ENCODE measurements at places on chromosomes 1 and 21.
A peak's percentile ranks its signal among the peaks of the same experiment; 100 is the strongest.

DNA sequence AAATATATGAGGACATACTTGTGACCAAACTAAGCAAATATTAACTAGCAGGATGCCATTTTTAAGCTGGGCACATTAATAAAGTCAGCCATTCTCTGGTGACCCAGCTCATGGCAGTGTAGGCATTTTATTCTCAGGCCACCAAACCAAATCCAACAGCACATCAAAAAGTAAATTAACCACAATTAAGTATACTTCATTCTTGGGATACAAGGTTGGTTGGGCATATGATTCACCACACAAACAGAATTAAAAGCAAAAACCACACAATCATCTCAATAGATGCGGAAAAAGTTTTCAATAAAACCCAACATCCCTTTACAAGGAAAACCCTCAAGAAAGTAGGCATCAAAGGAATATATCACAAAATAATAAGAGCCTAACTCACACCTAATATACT lies 101.3 kb downstream of the FAF1 start:
- DNase-seq, result no peak

DNA sequence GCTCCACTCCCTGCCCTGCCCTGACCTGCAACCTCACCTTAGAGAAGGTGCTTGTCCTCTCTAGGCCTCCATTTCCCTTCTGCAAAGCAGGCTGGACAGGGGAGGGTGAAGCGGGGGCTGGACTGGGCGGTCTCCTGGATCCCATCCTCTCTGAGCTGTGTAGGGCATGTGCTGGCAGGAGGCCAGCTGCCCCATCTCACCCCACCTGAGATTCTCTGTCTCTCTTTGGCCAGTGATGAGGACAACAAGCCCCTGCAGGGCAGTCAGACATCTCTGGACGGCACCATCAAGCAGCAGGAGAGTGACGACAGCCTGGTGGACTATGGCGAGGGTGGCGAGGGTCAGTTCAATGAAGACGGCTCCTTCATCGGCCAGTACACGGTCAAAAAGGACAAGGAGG lies 26.9 kb upstream of the CNTN2 start:
- no peak for DNase-seq

- DNase-seq, result no peak
Observed at GRCh38 chr1:39381839-39382238, 109.6 kb upstream of the BMP8A start.

- no peak for DNase-seq
Observed at GRCh38 chr21:21955204-21955603, 957.0 kb downstream of the NCAM2 start.

DNA sequence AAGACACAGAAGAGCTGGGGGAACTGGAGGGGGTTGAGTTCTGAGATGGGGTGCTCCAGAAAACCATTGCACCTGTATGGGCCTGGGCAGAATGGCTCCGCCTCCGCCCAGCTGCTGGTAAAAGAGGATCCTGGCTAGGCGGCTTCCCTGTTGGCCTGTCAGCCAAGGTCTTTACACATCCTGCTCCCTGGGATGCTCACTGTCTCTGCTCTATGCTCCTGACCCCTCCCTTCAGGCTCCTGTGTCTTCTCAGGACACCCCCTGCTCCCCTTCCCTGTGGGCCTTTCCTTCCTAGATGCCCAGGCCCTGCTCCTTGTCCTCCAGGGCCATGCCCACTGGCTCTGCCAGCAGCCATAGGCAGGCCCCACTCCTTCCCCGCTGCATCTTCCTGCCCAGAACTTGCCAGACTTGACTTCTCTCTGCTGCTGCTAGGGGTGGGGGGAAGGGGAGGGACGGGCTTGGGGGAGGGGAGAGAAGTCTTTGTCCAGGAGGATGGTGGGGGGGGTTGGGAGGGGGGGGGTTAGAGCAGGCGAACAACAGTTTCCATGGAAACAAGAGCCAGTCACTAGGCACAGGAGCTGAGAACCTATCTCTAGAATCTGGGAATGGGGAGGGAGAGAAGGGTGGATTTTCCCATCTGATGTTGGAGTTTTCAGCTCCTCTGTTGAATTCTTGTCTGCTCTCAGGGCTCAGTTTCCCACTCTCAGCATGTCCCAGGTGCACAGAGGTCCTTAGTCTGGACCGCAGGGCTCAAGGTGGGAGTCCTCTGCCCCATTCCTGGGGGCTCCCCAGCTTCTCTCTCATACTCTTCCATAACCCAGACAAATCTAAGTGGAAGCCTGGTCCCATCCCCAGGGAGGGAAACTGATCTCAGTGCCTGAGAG lies 10.6 kb downstream of the CELSR2 start:
- no peak for DNase-seq

DNA sequence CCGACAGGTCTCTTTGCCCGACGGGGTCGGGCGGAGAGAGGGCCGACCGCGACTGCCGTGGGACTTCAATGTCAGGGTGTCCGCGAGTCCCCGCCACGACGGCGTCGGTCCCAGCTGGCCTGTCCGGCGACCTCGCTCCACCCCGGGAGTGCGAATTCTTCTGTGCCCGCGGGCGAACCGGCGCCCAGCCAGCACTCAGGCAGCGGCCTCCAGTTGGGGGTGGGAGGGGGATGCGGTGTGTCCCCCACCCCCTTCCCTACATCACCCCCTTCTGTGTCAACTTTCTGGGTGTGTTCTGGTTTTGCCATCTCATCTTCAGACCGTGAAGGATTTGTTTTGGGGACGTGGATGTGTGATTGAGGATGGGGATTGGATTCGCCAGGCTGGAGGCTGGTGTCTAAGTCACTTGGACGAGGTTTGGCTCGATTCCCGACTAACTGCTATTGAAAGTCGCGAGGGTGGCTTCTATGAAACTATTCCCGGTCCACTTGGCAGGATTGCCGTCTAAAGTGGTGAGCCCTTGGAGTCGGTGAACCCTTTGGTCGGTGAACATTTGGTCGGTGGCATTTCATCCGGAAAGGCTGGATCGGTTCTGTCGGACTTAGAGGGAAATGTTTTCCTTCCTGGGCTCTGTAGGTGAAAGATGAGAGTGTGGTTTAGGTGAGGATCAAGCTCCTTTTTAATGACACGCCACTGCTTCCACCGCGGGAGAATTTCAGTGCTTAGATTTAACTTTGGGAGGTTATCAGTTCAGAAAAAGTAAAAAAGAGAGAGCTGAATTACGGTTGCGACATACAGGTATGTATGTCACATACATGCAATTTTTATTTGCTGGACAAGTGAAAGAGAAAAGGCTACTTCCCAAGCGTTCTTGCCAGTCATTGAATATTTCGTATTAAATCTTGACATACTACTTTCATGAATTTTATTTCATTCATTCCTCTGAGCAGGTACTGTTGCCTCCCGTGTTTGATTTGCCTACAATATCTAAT lies 771 bp downstream of the ABCD3 start:
- no peak for DNase-seq

DNA sequence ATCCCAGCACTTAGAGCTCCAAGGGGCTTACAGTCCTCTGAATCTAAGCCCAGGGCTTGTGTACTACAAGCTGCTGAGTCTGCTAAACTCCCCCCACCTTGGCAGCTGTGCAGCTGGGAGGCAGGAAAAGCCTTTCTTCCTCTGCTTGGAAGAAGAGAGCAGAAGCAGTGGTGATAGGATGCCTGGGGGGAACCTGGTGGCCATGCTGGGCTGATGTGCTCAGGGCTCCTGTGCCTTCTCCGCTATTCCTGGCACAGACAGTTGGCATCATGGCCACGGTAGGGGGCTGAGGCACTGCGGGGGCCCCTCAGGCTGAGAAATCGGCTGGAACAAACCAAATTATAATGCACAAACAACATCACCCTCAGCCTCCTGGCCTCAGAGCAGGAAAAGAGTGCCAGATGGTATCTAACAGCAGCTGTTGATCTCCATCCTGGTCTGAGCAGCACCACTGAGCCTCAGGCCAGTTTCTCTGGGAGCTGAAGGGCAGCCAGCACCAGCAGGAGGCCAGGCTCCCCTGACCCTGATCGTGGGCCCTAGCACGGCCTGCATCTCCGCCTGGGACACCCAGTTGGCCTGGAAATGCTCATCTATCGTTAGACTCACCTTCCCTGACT lies 35.8 kb downstream of the ECE1 start:
- DNase-seq, result no peak

- DNase-seq, result no peak
Observed at GRCh38 chr1:212271823-212272485, 13.3 kb upstream of the PPP2R5A start.

DNA sequence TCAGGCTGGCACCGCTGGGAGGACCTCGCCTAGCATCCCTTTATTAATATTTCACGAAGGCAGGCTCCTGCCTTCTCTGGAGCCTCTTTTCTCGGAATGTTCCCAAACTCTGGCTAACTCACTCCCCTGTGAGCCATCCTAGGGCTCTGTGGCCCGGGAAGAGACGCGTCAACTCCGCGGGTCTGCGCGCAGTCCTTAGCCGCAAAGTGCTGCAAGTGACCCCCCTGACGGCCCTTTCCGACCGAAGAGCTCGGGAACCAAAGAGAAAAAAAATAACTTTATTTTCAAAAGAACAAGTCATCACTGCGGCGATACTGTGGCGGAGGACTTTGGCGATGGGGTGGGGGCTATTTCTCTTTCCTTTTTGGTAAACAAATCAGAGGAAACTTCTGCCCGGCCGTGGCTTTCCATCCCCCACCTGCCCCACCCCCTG lies 14.6 kb downstream of the NR5A2 start:
- no peak for DNase-seq

GRCh38 chr1:156436141-156437036 lies 64.2 kb downstream of the MEF2D start:
- DNase-seq, result no peak

DNA sequence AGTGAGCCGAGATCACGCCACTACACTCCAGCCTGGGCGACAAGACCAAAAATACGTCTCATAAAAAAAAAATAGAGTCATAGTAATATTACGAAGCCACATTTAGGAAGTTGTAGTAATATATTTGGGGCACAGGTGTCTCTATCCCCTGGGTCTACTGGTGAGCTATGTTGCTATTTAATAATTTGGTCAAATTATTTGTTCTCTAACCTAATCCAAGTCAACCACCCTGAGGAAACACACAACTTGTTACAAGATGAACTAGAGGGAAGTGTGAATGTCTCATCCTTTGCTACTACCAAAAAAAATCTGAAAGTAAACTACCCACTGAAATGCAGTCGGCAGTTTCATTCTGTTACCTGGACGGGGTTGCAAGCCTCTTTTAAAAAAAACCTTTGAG lies 35.3 kb downstream of the RGS8 start:
- no peak for DNase-seq

DNA sequence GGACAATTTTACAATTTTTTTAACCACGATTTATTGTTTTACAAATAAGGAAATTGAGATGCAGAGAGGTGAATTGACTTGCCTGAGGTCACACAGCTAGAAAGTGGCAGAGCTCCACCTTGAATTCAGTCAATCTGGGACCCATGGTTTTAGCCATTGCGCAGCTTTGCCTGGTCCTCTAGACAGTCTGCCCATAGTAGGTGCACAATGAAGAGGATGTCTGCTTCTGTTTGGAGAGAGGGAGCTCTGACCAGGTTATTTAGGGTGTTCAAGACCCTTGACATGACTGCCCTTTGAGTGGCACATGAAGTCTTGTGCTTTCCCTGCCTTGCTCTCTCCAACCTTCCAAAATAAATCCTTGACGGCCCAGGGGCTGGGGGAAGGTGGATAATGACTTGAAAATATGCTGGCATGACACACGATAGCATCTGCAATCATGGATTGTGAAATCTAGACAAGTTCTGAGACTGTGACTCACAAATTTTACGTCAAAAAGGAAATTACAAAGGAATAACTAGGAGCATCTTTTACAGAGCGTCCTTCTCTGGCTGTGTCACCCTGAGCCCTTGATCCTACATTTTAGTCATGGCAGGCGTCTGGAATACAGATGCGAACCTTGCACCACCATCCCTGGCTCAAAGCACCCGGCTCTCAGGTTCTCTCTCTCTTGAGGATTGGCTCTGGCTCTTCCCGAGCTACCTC lies 26.2 kb upstream of the ID3 start:
- DNase-seq, result peak; percentile 87

- no peak for DNase-seq
Observed at GRCh38 chr1:110282395-110282794, 56.8 kb upstream of the RBM15 start.

GRCh38 chr21:18387994-18388393 lies 15.6 kb downstream of the TMPRSS15 start:
- DNase-seq, result no peak

- no peak for DNase-seq
Observed at GRCh38 chr1:226443033-226443432, 35.1 kb upstream of the PARP1 start.

DNA sequence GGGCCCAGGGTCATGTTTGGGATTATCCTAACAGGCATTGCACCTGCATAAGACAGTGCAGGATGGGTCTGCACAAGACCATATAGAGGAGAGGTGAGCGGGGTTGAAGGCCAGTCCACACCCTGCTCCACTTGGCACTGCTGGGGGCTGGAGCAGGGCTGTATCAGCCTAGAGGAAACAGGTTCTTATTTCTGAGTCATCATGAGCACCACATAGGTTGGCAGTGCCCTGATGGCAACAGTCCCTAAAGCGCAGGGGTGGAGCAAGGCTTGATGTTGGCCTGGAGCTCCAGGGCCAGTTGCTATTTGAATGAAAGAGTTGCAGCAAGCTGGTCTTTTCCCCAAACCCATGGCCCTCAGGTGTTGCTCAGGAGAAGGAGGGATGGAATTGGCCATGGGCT lies 29.8 kb upstream of the BMP8B start:
- DNase-seq, result no peak

DNA sequence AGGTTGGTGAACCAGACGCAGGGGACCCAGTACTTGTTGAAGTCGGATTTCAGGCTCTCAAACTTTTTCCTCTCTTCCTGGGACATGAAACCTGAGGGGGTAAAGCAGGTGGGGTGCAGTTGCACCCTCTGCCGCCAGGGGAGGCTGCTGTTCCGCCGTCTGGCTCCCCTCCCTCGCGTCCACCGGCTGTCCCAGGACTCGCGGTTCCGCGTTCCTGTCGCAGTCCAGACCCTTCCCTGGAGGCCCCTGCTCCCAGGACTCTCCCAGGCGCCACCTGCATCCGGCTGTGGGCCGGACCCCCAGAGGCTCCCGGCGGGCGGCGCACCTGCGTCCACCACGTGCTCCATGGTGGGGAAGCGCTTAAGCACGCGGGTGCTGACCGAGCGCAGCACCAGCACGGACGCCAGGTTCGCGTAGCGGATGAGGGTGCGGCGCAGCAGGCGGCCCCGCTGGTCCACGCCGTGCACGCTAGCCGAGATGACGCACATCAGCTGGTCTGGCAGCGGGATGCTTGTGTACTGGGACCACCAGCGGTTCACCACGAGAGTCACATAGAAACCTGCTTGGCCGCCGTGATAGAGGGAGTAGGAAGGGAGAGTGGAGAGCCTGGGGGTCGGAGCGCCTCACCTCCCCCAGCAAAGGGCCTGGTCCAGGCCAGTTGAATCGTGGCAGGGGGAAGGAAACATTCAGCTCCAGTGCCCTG lies 1.7 kb downstream of the BEST4 start:
- no peak for DNase-seq
